NCI-H1417 (cell line): ENCODE measurements at places on chromosomes 4 and X.

GRCh38 chr4:148288448-148288847 lies 153.8 kb downstream of the NR3C2 start:
- no peak for DNase-seq

- no peak for DNase-seq
These were observed 22.9 kb downstream of the SH3TC1 start for GRCh38 chr4:8221985-8222384.

DNA sequence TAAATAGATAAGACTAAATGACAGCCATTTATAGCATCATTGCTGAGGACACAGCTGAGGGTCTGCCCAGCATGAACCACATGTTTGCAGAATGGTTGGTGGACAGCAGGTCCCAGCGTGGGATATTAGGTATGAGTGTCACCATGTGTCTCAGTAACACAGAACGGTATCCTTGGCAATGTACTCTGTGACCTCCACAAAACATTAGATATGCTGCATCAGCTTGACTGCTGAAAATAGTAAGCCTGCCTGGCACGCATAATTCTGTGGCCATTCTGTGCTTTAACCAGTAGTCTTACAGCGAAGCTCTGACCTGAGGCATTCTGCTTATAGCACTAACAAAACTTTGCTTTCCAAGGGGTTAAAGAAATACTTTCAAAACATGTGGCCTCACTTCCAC lies 32.0 kb downstream of the LIMCH1 start:
- DNase-seq, result no peak

GRCh38 chr4:170270628-170271027 lies 180.9 kb upstream of the AADAT start:
- DNase-seq, result no peak

DNA sequence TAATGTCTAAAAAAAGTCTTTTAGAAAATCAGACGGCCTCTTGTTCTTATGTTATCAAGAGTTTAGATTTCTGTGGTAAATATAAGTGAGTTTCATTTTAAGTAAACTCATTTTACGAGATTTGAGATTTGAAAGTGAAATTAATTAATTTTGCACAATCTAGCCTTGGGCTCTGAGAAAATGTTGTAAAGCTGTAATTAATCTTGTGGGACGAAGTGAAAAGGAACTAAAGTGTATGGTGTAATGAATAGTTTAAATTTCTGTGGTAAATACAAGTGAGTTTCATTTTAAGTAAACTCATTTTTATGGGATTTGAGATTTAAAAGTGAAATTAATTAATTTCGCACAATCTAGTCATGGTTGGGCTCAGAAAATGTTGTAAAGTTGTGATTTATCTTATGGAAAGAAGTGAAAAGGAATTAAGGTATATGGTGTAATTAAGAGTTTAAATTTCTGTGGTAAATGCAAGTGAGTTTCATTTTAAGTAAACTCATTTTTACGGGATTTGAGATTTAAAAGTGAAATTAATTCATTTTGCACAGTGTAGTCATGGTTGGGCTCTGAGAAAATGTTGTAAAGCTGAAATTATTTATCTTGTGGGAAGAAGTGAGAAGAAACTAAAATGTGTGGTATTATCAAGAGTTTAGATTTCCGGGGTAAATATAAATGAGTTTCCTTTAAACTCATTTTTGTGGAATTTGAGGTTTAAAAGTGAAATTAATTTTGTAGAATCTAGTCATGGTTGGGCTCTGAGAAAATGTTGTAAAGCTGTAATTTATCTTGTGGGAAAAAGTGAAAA lies 1.6 kb downstream of the SCML1 start:
- no peak for DNase-seq

DNA sequence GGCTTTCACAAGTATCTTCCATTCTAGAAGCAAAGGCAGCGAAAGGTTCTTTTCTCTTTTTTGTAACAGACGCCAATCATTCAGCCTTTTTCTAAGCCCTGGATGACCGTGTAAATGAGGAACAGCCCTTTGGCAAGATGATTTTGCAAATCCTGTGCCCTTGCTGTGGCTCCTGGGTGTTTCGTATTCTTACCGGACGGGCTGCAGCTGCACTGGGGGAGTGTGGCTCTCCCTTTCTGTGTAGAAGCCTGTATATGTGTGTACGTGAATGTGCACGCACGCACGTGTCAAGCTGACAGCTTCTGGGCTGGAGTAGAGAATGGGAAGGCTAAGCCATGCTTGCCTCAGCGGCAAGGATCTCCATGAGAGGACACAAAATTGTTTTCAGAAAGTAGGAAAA lies 8.2 kb downstream of the GRPEL1 start:
- no peak for DNase-seq

GRCh38 chr4:1113311-1114009 lies at the start of gene RNF212:
Gene RNF212, minus strand, starts transcription at chr4:1113564. Its CDS starts 100 bp downstream, at chr4:1113464.
- DNase-seq, result peak; percentile 88
